Lower leg skin (tissue), 4 donors: ENCODE measurements at places on chromosomes 16 and 17.
A peak's percentile ranks its signal among the peaks of the same experiment; 100 is the strongest.

- peak; percentile 93 for DNase-seq
Measured at GRCh38 chr17:78890498-78890897, 12.5 kb downstream of the CEP295NL start.

GRCh38 chr16:79483336-79483735 lies 117.2 kb downstream of the MAF start:
- no peak for DNase-seq

DNA sequence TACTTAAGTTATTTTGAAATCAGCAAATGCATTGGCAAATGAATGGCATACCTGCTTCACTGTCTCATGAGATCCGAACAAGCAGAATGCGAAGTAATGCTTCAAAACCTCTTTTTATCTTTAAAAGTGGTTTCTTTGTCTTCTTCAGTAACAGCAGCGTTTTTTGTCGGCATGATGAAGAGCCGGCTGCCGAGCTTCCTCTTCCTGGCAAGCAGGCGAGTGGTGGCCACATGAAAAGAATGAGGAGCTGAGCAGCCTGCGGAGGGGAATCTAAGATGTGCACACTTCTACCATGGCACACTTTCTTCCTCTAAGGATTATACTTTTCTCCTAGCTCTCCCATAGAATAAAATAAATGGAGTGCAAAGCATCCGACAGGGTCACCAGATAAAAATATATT lies 42.4 kb upstream of the AKTIP start:
- no peak for DNase-seq

GRCh38 chr17:17258998-17259397 lies 22.0 kb upstream of the FLCN start:
- DNase-seq, result no peak

GRCh38 chr16:13148836-13149235 lies 247.4 kb downstream of the SHISA9 start:
- DNase-seq, result no peak

DNA sequence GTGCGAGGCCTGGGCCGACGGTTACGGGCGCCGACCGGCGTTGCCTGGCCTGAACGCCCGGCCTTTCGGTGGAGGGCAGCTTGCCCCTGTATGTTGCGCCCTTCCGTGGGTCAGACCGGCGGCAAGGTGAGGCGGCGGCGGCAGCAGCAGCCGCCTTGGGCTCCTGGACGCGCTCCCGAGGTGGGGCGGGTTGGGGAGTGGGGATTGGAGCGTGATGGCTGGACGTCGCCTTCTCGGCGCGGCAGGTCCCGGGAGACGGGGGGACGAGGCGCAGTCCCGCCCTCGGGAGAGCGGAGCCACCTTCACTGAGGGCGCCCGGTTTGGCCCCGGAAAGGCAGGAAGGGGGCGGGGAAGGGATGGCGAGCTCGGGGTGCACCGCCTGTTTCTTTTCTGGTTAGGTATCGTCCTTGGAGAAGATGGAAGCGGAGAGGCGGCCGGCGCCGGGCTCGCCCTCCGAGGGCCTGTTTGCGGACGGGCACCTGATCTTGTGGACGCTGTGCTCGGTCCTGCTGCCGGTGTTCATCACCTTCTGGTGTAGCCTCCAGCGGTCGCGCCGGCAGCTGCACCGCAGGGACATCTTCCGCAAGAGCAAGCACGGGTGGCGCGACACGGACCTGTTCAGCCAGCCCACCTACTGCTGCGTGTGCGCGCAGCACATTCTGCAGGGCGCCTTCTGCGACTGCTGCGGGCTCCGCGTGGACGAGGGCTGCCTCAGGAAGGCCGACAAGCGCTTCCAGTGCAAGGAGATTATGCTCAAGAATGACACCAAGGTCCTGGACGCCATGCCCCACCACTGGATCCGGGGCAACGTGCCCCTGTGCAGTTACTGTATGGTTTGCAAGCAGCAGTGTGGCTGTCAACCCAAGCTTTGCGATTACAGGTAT lies 671 bp downstream of the DGKE start:
- DNase-seq, result peak; percentile 91

DNA sequence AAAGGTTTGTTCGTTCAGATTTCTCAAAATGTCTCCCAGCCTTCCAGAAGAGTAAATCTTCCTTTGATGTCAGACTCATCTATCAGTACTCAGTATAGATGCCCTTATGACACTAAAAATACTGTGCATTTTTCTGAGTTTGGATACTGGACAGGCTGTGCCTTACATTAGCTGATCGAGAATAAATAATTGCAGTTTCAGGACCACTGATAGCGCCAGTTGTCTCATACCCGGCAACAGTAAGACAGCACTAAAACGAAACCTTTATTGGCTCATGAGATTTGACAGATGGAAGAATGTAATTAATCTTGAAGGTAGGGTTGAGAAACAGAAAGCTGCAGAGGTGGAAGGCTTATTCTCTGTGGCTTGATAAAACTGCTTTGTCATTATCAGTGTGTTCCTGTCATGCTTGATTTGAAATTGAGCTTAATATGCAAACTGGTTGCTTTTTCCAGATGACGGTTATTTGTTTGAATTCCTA lies 1.2 kb downstream of the ATP6V0A1 start:
- DNase-seq, result no peak

DNA sequence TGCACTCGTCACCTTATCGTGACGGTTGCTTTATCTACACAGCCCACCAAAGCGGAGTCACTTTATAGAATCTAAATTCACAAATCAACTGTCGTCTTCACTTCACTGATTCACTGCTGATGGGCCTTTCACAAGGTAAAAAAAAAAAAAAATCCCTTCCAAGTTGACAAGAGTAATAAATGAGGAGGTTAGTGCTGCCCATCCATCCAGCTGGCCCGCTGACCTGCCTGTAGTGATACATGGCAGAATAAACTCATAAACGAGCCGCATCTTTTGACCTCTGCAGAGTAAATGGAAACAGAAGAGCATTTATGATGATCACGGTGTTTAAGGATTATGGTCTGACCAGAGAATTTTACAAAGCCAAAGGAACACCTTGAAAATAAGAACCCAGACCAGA lies 227.3 kb upstream of the IRX5 start:
- no peak for DNase-seq

- no peak for DNase-seq
Measured at GRCh38 chr17:80498242-80498919, 22.0 kb upstream of the NPTX1 start.

DNA sequence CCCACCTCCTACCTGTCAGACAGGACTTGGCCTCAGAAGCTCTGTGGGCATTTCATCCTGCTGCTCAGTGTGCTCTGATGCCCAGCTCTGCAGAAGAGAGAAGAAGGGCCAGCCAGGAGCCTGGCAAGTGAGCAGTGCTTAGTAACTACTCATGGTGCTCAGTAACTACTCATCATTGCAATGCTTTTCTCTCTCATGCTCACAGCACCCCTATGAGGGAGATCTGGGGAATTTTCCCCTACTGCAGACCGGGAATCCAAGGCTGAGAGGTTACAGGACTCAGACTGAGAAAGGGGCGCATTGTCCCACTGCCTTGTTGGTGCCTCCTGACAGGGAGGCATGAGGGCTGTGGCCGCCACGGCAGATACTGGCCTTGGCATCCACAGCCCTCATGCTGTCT lies 261.1 kb downstream of the C16orf95 start:
- no peak for DNase-seq

DNA sequence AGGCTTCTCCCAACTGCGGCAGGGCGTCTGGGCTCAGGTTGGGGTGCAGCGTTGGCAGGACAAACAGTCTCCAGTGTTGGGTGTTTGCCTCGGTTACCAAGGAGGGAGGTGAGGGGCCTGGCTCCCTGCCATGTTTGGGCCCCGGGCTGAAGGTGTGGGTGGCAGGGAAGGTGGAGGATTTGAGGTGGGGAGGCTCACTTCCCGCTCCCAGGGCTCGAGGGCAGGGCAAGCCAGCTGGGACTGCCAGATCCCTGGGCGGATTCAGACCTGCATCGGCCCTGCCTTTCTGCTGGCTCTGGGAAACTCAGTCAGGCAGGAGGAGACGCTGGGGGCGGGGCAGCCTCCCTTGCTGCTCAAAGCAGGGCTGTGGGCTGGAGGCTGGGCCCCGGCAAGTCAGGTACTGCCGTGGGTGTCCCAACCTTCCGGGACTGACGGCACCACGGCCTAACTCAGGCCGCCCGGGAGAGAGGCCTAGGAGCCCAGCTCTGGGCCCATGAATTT lies 31.3 kb upstream of the KRT17 start:
- DNase-seq, result peak; percentile 96

- no peak for DNase-seq
Measured at GRCh38 chr16:64531401-64531800, 590.5 kb downstream of the CDH11 start.

- DNase-seq, result no peak
Measured at GRCh38 chr16:5196204-5196603, 98.6 kb upstream of the EEF2KMT start.

DNA sequence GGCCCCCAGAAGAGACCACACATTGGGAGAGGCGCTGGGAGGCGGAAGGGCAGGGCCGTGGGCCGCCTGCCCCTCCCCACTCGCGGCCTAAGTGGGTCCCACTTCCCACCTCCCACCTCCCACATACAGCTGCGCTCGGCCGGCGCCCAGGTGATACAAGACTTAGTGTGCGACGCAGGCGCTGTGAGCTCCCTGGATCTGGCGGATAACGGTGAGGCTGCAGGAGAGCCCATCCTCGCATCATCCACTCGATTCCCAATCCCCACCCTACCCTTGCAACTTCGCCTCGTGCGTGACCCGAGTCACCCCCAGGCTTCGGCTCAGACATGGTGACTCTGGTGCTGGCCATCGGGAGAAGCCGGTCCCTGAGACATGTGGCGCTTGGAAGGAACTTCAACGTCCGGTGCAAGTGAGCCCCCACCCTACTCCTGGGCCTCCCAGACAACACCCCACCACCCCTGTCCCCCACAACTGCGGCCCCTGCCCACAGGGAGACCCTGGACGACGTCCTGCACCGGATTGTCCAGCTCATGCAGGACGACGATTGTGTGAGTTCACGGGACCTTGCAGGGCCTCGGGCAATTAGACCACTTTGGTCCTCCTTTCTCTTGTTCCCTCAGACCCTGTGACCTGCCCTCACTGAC lies 3.9 kb downstream of the CARMIL2 start:
- no peak for DNase-seq

GRCh38 chr16:75805946-75806345 lies 79.7 kb upstream of the CPHXL start:
- DNase-seq, result no peak

DNA sequence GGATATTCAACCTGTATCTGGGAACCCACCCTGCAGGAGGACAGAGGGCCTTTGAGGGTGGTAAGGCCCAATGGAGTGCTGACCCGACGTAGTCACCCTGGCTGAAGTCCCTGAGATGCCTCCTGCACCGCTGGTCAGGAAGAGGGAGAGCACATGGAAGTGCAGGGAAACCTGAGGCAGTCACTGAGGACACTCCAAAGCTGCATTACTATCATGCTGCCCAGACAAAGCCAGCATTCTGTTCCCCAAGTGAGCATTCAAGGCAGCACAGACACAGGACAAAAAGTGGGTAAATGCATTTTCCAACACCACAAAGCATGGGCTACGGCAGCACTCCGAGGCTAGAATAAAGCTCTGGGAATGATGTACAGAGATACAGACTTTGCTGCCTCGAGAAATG lies 46.8 kb upstream of the BCAR1 start:
- DNase-seq, result no peak

DNA sequence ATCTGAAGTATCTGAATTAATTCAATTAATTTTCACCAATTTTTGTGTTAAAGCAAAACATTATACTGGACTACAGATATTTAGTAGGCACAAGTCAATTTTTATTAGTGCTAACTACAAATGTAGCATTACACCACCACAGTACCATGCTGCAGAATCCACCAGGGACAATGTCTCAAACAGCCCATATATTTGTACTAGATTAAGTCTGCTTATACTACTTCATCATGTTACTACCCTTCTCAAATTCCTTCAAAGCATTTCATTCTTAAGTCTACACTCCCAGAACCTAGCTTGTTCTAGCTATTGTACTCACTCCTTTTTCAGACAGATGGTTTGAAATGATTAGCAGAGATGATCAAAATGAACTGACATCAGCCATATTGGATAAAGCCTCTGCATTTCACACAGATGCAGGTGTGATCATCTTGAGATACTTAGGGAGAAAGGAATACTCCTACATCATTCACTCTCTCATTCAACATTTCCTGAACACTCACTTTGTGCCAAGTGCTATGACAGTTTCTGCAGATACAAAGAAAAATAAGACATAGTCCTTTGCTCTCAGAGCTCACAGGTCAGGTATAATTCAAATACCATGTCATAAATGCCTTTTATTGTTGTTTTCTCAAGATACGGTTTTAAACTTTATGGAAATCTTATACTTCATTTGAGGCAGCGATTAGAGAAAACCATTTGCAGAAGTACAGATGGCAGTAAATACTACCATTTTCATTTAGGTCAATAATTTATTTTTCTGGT lies 47.7 kb downstream of the SMURF2 start:
- DNase-seq, result no peak

DNA sequence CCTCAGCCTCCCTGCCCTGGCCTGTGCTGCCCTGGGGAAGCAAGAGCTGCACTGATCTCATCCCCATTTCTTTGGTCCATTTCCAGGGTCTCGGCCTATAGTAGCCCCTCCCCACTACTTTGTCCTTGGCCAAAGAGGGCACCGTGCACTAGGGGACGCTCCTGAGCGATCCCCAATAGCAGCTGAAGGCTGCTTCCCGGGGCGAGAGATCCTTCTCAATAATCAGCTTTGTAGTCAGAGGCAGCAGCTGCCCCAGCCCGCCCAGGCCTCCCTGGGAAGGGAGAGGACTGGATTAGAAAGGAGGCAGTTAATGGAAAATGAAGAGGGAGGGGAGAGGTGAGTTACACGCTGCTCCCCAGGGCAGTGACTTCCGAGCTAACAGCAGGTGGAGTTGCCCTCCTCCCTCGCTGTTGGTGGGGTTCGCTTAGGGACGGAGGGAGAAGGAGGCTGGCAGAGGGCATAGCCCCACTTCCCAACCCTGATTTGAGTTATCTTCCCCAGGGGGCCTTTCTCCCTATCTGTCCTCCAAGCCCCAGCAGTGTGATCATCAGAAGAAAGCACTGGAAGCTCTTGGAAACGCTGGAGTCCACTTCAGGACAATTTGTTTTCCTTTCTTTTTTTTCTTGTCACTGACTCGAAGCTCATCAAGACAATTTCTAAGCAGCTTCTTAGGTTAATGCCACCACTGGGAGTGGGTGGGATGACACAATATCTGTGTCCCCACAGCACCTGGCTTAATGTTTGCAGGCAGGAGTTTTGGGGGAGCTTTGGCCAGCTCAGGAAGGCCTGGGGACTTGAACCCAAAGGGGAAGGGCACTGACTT lies 2.6 kb downstream of the MXRA7 start:
- DNase-seq, result no peak

DNA sequence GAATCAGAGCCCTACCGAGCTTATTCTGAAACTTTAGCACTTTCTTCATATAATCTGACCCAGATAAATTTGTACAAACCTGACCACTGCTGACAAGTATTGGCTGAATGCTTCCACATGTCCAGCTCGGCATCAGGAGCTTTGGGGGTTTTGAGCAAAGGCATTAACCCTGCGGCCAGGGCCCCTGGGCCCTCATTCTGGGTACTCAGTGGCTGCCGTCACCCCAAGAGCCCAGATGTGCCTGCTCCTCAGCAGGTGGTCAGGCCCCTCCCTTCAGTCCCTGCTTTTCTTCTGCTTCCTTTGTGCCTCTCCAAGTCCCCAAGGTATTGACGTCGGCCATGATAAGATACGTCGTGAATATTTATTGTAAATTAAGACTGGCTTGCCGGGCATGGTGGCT lies 47.3 kb upstream of the CHMP6 start:
- DNase-seq, result no peak
